Osteocyte (in vitro differentiated cells): ENCODE measurements at places on chromosomes 7 and 10. TPM values are rescaled to one million over a fixed set of nuclear protein-coding genes. Genes with fewer than 3 reads are reported as not detected.

DNA sequence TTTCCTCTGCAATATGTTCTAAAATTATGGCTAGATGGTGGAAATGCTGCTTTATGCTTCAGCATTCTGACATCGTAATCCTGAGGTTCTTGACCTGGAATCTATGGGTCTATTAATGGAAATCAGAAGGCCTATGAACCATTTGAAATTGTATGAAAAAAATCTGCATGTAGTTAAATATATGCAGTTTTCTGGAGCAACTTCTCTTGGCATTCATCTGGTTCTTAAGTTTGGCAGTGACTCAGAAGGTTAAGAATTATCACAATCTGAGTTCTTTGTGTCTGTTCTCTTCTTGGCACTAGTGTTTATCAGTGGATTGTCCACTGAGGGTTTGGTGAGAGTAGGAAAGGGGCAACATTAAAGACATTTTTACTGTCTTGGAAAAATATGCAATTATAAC is 71.1 kb upstream of the FZD1 start:
- no peak for DNase-seq

DNA sequence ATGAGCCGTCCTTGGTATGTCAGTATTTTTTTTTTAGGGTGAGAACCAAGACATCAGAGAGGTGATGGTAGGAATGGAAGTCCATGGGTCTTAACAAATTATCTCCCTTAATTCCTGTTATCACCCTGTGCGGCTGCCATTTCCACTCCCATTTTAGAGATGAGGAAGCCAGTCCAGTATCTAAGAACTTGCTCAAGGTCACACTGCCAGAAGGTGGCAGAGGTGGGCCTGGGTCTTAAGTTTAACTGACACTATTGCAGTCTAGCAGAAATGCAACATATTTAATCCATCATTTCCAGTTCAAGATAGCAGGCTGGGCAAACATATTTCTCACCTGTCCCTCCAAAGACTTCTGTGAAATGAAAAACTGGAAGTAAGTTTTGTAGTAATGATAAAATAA is 108.3 kb downstream of the GLI3 start:
- DNase-seq: no peak

- DNase-seq: no peak
These were observed 233.1 kb upstream of the PFKP start for GRCh38 chr10:2834214-2834613.

DNA sequence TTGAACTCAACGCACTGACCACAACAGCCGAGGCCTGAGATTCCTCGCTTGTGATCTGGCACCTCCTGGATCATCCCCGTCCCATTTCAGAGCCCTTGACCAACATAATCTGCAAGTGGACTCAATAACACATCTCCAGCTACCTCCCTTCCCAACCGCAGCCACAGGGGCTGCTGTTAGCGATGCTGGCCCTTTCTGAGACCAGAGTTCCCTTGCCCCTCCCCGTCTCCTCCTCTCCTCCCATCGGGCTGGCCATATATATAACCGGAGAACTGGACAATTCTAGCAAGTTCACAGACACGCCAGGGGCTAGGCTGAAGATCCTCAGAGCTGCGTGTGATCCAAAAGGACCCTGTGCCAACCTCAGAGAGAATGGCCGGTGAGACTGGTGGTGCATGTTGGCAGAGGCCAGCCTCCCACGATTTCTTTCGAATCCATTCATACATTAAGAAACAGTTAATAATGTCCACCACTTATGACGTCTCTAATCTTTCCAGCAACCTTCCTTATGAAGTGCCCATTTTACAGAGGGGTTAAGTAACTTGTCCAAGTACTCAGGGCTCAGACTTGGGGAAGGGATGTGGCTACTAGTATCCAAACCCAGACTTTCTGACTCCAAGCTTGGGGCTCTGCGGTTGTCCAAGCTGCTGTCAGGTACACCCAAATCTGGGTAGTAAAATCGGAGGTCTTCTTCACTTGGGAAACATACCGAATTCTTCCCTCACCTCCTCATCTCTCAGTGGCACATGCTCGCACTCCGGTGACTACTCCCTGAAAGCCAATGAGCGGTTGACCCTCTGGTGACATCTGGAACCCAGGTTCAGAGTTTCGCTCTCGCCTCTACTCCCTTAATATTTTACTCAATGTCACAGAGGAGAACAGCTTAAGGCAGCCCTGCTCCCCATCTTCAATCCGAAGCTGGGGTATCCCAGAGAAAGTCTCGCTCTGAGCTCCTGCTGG is 11.2 kb upstream of the FEZF1 start:
- DNase-seq: no peak

- DNase-seq: no peak
These were observed 4.9 kb upstream of the IRF5 start for GRCh38 chr7:128932862-128933179.

GRCh38 chr7:55432939-55433784 is 68.0 kb downstream of the LANCL2 start:
- DNase-seq: no peak

DNA sequence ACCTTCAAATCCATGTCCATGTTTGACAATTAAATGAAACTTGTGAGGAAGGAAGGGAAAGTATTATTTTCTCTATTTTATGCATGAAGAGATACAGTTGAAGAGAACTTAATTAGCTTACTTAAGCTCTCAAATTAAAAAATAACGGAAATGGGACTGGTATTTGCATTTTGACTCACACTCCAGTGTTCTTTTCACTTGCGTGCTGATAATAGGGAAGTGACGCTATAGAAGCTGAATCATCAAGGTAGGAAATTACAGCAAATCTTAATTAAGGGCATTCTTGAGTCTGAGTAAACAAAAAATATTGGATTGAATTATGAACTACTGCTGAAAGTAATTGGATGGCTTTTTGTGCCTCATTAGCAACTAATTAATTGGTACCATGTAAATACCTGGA is 44.0 kb upstream of the NPVF start:
- DNase-seq: no peak

The PON3 gene
- total RNA-seq: not detected in 2 replicates

GRCh38 chr10:35762311-35763030 is 120.4 kb upstream of the FZD8 start:
- DNase-seq: no peak

- DNase-seq: no peak
These were observed at the start of gene FIGNL1 for GRCh38 chr7:50449881-50450589. Gene FIGNL1, minus strand, starts transcription at chr7:50450350. Its CDS starts 3,063 bp downstream, at chr7:50447287.

GRCh38 chr7:155357573-155358041 is 59.9 kb downstream of the INSIG1 start:
- DNase-seq: no peak

The ZNF239 gene
- 3.7 and 4.5 TPM in 2 replicates for total RNA-seq

DNA sequence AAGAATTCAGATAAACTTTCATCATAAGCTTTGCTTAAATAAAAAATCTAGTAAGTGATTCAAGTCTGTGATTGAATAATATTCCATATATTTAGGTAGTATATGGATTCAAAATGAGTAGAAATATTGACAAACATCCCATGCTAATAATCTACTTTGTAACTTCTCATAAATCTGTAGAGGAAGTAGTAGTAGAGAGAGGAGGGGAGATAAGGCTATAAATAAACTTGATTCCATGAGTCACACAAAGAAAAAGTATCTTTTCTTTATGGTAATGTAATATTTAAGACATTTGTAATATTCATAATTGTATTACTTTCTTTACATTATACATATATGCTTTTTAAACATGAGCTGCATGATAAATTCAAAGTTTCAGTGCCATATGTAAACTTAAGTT is 25.6 kb upstream of the CD36 start:
- DNase-seq: no peak

The EXOC6 gene
- total RNA-seq: 7.6 and 8.5 TPM in 2 replicates
